Stimulated activated memory B cell treated with anti-CD40 and anti-IgM and Interleukin-4, amounts not matched to agents 10 μg/mL and 1 μg/mL and 100 μg/mL, for 72 hours (primary cell): ENCODE measurements at places on chromosomes 16 and 17.

GRCh38 chr16:56047307-56048234, 143.7 kb upstream of the GNAO1 start:
- no peak for ATAC-seq

GRCh38 chr17:77182205-77183172, 41.7 kb downstream of the SEC14L1 start:
- no peak for ATAC-seq

- no peak for ATAC-seq
Measured at GRCh38 chr17:14616528-14616927, 315.6 kb downstream of the HS3ST3B1 start.

- no peak for ATAC-seq
Measured at GRCh38 chr16:69589434-69590269, 23.9 kb downstream of the NFAT5 start.

DNA sequence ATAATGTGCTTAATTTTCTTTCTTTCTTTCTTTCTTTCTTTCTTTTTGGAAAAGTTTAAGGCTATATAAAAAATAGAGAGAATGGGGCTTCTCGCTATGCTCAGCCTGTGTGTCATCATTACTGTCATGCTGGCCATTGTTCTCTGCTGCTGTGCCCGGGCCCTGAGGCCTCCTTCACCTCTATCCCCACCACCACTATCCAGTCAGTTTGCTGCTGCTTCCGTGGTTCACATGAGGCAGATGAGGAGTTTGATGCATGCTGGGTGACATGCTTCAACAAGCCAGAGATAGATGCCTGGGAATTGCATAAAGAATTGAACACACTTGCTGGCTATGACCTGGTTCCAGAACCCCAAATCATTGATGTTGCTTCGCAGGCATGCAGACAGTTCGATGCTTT, 36.3 kb downstream of the PITPNC1 start:
- no peak for ATAC-seq

GRCh38 chr17:624341-624860, 90.2 kb downstream of the VPS53 start:
- no peak for ATAC-seq

GRCh38 chr17:35855965-35856364, 12.7 kb downstream of the HEATR9 start:
- ATAC-seq = no peak

- no peak for ATAC-seq
Measured at GRCh38 chr16:27824006-27824405, 239.5 kb downstream of the GSG1L start.

DNA sequence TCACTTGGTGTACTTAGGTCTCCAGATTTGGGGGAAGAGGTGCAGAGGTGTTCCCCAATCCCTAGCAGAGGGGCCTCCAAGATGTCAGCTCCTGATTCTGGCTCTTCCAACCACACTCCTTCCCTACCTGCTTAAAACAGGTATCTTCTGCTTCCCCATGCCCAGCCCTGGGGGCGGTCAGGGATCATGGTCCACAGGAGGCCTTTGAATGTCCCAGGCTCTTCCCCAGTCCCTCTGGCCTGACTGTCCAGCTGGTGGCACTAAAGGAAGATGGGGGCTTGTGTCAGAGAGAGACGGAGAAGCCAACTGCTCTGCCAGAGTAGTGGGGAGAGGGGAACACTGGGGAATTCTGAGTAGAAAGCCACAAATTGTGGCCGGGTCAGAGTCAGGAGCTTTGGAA, 3.8 kb downstream of the ARL4D start:
- ATAC-seq = no peak

DNA sequence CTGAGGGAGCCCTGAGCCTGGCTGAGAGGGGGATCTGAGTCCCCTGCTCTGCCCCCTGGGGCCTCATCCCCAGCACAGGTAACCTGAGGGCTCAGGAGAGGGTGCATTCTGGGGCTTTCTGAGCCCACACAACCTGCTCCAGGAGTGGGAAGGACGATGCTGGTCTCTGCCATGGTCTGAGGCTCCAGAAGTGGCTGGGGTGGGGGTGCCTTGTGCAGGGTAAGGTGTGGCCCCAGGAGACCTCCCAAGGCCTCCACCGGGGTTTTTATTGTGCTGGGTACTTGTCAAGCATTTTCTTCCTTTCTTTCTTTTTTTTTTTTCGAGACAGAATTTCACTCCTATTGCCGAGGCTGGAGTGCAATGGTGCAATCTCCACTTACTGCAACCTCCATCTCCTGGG, 300 bp downstream of the CTRB1 start:
- ATAC-seq = no peak

GRCh38 chr16:55498101-55498500, 10.8 kb upstream of the LPCAT2 start:
- ATAC-seq = no peak

DNA sequence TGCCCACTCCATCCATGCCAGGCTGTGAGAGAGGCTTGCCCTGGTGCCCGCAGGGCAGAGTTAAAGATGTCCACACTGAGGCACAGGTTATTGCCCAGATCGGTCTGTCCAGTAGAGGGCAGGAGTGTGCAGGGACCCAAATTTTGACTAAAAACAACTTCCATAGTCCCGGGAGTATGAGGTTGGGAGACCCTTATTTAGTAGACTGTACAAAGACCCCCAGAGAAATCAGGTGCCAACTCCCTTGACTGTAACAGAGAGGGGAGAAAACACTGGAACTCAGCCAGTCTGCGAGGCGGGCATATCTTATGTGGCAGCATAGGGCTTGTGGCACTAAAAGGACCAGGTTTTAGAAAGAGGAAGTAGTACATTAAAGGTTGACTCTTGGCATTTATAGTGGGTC, 43.4 kb downstream of the HNF1B start:
- peak; percentile 81 for ATAC-seq

DNA sequence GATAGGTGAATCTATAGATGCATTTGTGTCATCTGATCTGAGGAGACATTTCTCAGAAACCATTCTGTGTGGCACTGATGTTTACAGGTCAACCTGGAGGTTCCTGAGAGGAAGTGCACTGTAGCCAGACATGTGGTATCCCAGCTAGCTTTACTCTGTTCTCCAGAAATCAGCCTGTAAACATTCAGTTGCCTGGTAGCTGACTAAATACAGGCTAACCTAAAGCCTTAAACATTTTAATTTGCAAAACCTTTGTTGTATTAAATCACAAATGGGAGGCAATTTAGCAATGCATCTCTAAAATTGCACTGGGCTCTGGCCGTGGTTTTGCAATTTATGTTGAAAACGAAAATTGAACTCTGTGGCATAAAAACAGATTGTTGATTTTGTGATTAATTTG, 207.6 kb downstream of the FTO start:
- no peak for ATAC-seq

DNA sequence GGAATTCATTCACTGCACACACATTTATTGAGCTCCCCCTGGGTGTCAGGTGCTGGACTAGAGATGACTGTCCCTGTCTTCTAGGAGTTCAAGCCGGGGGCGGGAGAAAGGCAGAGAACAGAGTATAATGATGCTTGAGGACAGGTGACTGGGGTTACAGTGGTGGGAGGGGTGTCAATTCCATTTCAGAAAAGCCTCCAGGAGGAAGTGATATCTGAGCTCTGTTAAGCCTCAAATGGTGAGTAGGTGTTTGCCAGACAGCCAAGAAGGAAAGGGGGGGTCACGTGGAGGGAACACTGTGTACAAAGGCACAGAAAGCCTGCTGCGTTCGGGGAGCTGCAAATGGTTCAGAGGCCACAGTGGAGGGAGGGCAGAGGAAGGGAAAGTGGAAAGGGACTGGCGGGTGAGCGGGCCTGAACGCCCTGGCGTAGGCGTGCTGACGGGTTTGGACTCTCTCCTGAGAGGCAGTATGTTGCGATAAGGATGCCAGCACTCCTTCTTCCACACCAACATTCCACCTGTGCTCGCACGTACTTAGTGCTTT, 9.7 kb upstream of the NXPH3 start:
- ATAC-seq = peak; percentile 60

- ATAC-seq = no peak
Measured at GRCh38 chr17:34366010-34366409, 3.0 kb upstream of the CCL1 start.

GRCh38 chr17:81116704-81117103, 48.6 kb upstream of the PVALEF start:
- no peak for ATAC-seq

GRCh38 chr17:57242148-57242547, 14.2 kb upstream of the MSI2 start:
- ATAC-seq = no peak

- ATAC-seq = no peak
Measured at GRCh38 chr17:44360144-44360533, 3.5 kb downstream of the FAM171A2 start.

- no peak for ATAC-seq
Measured at GRCh38 chr17:69046121-69046807, 14.5 kb downstream of the ABCA9 start.

DNA sequence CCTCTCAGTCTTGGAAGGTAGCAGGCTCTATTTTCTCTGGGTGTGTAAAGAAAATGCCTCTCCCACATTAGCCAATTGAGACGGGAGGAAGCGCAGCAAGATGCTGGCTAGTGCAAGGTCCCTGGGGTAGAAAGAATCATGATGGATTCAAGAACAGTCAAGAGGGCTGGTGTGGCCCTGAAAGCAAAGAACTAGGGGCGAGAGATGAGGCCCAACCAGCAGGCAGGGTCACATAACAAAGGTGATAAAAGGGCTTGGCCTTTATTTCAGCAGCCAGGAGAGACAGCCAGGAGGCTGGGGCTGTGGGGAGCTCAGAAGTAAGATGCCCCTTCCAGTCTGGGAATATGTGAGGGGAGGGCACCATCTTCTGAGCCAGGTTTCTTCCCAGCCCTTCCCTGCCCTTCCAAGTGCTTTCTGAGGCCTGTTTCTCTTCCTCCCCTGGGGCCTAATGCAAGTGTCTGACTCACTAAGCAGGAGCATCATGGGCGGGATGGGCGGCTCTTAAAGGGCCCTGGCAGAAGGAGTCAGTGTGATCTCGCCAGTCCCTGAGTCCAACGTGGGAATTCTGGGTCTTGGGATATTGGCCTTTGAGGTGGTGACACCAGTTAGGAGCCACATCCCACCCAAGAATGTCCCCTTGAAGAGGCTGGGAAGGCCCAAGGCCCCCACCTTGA, 3.9 kb upstream of the NLRC5 start:
- no peak for ATAC-seq

GRCh38 chr17:69516911-69517310, 102.4 kb downstream of the MAP2K6 start:
- ATAC-seq = peak; percentile 86

GRCh38 chr17:18949566-18949965, 2.4 kb upstream of the SLC5A10 start:
- ATAC-seq = no peak

GRCh38 chr16:85157813-85158742, 45.8 kb upstream of the CIBAR2 start:
- peak; percentile 52 for ATAC-seq

DNA sequence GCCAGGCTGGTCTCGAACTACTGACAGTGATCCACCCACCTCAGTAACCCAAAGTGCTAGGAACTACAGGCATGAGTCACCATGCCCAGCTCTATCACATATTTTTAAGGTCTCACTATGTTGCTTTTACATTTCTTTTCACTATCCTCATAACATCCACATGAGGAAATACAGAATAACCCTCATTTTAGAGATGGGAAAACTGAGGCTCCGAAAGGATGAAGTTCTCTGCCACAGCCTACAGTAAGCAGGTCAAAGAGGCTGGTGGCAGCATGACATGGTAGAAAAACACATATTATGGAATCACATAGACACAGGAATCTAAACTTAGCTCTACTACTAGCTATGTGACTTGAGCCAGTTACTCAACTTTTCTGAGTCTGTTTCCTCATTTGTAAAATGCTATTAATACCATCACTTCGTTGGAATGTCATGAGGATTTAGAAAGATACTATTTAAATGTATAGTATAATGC, 32.2 kb downstream of the APPBP2 start:
- no peak for ATAC-seq

DNA sequence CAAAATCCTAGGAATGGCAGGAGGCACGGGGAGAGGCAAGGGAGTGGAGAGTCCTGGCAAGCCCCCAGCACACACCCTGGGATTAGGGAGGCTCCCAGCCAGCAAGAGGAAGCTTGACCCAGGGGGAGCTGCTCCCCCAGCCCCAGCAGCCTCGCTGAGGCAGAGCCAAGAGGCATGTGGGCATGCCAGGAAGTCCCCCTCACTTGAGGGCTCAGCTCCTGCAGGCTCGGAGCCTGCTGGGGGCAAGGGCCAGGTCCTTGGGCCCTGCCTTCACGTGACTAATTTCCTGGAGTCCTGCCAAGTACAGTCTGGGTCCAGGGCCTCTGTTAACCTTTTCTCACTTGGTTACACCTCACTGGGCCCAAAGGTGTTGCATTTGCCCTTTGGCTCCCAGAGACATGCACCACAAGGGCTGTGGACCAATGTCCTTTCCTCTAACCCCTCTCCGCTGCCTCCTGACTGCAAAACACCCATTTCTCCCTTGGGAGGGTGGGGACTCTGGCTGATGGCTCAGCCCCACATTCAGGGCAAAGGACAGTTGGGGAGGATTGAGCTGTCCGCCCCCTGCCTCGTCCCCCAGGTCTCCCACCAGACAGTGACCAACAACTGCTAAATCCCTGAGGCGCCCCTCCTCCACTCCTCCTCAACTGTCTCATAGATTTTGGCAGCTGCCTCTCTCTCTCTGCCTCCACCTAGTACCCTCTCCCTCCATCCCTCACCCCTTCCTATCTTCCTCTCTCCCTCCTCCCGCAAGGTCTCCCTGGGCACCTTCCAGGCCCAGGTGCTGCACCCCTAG, 4.4 kb upstream of the SLC47A2 start:
- ATAC-seq = no peak

- ATAC-seq = no peak
Measured at GRCh38 chr16:47504599-47504998, 43.5 kb downstream of the PHKB start.

GRCh38 chr17:78214016-78214705, at the start of gene BIRC5:
Gene BIRC5 (plus strand): TSS chr17:78214253. CDS start chr17:78214317, 64 bp downstream.
- peak; percentile 99 for ATAC-seq

GRCh38 chr17:78493450-78493849, 83.7 kb downstream of the DNAH17 start:
- no peak for ATAC-seq

DNA sequence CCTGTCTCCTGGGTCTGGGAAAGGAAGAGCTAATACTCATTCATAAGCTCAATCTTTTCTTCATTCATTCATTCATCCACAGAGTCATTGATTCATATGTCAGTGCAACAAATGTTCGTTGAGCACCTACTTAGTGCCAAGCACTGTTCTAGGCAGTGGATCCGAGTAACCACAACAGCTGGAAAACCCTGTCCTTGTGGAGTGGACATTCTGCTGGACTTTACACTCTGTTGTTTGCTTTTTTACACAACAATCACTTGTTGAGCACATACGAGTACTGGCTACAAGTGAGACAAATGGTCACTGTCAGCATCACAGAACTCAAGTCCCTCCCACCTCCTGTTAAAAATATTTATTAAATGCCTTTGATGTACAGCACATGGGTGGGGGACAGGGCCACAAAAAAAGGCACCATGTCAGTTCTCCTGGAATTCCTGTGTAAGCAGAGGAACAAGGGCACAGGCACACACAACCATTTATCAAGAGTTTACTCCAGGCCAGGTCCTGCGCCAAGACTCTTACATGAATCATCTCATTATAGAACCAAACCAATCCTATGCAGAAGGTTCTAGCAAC, 46.9 kb downstream of the TEKT5 start:
- no peak for ATAC-seq
